ENCODE measurements at places on chromosomes 6 and 20.

DNA sequence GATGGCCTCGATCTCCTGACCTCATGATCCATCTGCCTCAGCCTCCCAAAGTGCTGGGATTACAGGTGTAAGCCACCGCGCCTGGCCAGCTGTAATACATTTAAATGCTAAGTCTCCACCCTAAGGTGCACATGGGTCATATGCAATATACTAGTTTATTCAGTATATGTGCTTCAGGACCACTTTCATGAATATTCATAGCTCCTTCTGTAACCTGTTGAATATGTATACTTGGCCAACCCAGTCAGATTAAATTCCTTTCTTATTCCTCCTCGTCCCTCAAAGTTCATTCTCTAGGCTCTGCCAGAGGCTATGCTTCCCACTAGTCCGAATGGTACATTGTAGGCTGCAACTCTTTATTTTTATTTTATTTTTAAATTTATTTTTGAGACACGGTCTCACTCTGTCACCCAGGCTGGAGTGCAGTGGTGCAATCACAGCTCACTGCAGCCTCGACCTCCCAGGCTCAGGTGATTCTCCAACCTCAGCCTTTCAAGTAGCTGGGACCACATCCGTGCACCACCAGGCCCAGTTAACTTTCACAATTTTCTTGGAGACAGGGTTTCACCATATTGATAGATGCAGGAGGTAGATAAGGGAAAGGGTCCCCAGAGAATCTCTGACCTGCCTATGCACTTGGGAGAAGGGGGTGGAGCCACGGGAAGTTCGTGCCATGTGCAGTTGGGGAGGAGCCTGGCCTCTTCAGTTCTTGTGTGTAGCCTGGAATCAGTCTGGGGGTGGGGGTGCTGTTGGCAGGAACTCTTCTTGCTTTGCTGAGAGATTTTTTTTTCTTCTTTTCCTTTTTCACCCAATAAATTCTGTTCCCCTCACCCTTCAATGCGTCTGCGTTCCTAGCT is 41.3 kb upstream of the DDR1 start:
- DNase-seq = no peak

DNA sequence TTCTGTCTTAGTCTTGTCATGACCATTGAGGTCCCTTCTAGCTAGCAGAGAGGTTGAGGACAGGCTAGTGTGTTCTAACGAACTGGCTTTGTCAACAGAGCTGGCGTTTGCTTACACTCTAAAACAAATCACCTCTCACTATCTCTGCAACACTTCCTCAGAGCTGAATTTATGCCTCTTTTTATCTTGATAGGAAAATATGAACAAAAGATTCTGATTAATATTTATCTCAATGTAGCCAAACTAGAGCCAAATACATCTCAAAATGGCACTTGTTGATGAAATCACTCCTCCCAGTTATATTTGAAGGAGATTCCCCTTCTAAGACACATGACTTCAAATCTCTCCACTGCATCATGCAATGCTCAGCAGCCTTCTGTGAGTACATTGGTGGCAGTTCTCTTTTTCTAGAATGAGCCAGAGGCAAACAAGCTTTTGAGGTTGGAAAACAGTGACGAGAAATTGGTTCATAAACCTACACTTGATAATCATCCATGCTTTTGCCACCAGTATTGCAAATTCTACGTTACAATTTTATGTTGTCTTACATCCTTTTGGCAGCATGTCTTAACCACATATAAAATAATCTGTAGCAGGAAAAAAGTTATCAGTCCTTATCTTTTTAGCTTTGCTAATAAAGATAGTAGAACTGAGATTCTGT is 615.7 kb upstream of the CITED2 start:
- no peak for DNase-seq

- no peak for DNase-seq
Observed at GRCh38 chr6:150238336-150238741, 95.5 kb downstream of the PPP1R14C start.

DNA sequence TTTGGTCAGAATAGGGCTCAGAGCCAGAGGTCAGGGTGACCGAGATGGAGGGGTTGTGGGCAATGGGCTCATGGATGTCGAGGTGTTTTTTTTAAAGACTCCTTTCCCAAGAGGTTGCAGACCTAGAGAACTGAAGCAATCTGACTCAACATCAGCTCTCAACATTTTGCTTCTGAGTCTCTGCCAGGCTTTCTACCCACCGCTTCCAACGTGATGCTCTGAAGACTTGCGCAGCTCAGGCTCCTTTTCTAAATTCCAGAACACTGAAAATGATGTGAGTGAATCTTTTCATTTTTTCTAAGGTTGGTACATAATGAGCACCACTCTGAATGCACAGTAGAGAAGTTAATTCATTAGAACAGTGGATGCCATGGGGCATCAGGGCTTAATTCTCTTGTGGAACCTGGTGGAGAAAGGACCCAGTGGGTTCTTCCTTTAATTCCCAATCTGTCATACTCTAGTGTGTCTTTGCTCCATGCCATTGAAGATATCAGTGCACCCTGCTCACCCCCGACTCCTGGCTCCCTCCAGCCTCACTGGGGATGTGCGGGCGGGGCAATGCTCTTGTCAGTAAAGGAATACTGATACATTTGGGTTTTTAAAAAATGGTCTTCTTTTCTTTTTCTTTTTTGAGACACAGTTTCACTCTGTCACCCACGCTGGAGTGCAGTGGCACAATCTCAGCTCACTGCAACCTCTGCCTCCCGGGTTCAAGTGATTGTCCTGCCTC is 17.0 kb upstream of the KIF13A start:
- no peak for DNase-seq

DNA sequence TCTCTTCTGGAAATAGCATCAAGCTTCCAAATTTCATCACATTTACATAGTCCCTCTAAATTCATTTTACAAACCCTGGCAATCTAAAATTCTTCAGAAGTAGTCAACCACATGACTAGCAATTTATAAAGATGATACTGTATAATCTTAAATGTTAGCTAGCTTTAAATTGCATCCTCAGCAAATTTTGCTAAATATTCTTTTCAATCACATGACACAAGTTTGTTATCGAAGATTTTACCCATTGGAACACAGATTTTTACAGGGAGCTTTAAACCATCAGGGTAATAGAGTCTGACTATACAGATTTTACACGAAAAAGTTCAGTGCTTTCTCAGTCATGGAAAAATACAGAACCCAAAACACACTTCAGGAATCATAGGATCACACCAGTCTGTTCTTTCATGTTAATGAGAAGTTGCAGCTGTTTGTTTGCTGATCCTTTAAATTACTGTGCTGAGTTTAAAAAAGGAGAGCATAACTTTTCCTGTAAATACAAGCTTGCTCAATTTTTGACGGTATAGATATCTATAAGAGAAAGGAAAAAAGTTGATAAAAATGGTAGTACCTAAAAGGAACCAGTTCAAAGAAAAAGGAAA is 445.8 kb upstream of the ADGRB3 start:
- DNase-seq = no peak

- no peak for DNase-seq
Observed at GRCh38 chr6:55913228-55914195, 38.1 kb upstream of the BMP5 start.

- DNase-seq = no peak
Observed at GRCh38 chr20:51319522-51319921, 223.0 kb downstream of the NFATC2 start.

- no peak for DNase-seq
Observed at GRCh38 chr6:81002126-81002525, 750.4 kb downstream of the TENT5A start.

- peak; percentile 43 for DNase-seq
Observed at GRCh38 chr20:38187517-38187916, 22.4 kb upstream of the TGM2 start.

GRCh38 chr20:44166477-44166876 is 20.5 kb downstream of the JPH2 start:
- DNase-seq = no peak
